ENCODE measurements at places on chromosomes 2 and 18.

- no peak for DNase-seq
Observed at GRCh38 chr2:23924589-23925359, 2.1 kb downstream of the ATAD2B start.

DNA sequence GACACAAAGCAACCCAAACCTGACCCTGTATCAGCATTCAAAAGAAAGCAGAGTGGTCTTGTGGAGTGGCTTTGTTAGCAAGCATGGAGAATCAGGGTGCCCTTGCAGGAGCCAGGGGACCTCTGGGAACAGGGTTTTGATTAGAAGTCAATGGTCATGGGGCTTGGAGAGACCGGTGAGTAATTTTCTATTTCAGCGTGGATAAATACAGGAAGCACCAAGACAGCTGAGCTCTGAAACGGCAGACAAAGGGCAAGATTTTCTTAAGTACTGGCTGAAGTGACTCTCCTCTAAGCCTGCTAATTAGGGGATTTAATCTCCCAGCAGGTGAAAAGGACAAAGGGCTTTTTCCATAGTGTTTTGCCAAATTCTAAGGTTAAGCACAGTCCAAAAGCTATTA lies 78.0 kb upstream of the GAREM1 start:
- no peak for DNase-seq

GRCh38 chr2:12074126-12074844 lies 327.9 kb downstream of the LPIN1 start:
- DNase-seq: no peak

GRCh38 chr2:128234613-128235012 lies 84.1 kb downstream of the HS6ST1 start:
- DNase-seq: no peak

DNA sequence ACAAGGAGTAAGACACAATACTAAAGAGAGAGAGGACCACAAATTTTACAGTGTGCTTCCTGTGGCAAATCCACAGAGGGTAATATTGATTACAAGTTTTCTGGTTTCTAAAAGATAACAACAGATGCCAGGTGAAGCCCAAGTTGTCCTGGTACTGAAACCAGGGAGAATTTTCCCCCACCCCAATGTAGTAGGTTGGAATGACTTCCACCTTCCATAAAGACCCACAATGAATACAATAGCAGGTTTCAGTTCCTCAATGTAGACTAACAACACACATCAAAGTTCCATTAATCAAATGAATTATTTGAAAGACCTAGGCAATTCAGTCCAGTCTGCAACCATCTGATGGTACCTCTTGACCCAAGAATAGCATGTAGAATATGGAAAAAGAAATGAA lies 44.0 kb upstream of the TMEM247 start:
- no peak for DNase-seq

Measured in T-helper 1 cell (primary cell).